SK-MEL-5 (cell line): ENCODE measurements at places on chromosomes 6 and 20. TPM values are rescaled to one million over a fixed set of nuclear protein-coding genes. Genes with fewer than 3 reads are reported as not detected.

DNA sequence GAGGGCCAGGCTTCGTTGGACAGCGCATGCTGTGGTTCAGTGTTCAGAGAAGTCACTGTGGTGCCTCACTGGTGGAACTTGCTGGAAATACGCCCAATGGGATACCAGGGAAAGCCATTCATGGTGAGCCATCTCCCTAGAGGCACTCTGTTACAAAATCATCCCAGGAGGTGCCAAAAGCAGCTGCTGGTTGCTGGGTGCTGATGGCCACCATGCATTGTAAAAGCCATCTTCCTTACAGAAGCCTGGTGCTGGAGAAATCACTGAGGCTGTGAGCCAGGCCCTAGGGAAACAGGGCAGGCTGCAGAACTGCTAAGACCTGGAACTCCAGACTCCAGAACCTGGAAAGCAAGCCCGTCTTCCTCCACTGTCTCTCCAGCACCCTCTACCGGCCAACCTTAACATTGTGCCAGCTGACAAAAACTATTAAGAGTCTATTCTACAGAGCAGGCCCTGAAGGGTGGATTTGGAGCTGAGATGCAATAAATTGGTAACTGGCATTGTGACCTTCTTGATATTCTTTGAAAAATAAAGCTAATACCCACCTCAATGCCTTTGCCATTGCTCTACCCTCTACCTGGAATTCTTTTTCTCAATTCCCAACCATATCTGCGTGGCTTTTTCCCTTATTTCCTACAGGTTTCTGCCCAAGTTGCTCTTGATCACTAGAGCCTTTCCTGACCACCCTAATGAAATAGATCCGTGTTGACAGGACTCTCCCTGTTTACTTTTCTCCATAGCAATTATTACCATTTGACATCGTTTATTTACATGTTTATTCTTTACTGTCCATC lies 18.5 kb downstream of the SNRPB start:
- DNase-seq = peak; percentile 89

- DNase-seq = no peak
These were observed 72.2 kb downstream of the SASH1 start for GRCh38 chr6:148414836-148415235.

DNA sequence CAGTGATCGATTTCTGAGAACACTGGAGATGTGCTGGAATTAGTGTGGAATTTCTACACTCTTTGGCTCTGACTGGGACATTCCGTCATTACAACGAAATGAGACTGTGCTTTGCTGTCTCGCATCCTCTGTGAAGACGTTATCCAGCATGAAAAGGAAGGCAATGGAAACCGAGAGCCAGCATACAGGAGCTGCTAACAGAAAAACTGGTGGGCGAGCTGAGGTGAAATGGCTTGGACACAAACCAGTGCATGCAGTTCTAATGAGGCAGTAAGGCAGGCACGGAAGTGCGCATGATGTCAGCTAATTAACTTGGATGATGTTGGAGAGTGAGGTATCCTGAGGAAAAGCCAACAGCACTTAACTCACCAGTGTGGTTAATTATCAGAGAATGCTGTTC lies 202.8 kb upstream of the AGPAT4 start:
- DNase-seq = no peak

REM1 gene
- total RNA-seq = not detected in 2 replicates

MOG gene
- total RNA-seq = not detected in 2 replicates

MRPL2 gene
- 49.9 and 51.9 TPM in 2 replicates for total RNA-seq

- DNase-seq = no peak
These were observed 12.4 kb downstream of the LAMA4 start for GRCh38 chr6:112241820-112242429.

DNA sequence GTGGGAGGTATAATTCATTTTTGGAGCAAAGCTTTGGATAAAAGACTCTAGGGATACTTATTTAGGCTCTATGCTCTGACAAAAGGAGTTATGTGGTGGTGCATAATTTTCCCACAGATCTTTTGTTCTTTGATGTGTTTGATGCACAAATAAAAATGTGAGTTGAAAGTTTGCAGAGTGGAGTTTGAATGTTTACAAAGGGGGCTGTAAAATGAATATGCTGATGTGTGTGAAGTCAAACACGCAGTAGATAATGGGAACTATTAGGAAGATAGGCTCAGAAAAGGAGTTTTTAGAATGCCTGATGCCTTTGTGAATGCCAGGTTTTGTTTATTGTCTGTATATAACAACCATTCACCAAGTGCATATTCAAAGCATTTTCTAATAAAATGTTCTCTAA lies 545.0 kb upstream of the EPHA7 start:
- no peak for DNase-seq

- DNase-seq = no peak
These were observed 167.8 kb downstream of the LRFN2 start for GRCh38 chr6:40419377-40419776.

GRCh38 chr6:67633058-67633457 lies 1002.0 kb upstream of the ADGRB3 start:
- no peak for DNase-seq

- peak; percentile 33 for DNase-seq
These were observed 35.5 kb upstream of the AFDN start for GRCh38 chr6:167791091-167791779.

POM121L2 gene
- total RNA-seq = 0.05 TPM in 1 of 2 replicates, not detected in the other

HLA-DRB5 gene
- 0.29 and 0.58 TPM in 2 replicates for total RNA-seq

GRCh38 chr6:5786321-5786968 lies 220.3 kb downstream of the NRN1 start:
- peak; percentile 98 for DNase-seq

DNA sequence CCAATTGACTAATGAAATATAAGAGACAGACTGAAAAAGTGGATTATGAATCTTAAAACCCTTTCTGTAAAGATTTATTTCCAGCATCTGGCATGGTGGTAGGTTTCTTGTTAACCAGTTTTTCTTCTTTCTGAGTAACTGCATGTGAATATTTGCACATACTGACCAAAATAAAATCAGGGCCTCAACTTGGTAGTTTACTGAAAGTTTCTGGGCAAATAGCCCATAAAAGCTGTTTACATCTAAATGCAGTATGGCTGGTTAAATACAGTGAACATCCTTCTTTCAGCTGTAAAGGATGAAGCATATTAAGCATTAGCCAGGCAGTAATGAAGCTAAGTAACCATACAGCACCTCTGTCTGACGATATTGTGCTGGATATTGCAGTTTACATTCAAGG lies 83.6 kb upstream of the EYS start:
- DNase-seq = no peak

- no peak for DNase-seq
These were observed 57.9 kb downstream of the GJA10 start for GRCh38 chr6:89952105-89952671.
